ENCODE measurements at places on chromosomes 4 and X.

- DNase-seq, result no peak
Observed at GRCh38 chrX:101108284-101108683, 10.3 kb downstream of the CENPI start.

DNA sequence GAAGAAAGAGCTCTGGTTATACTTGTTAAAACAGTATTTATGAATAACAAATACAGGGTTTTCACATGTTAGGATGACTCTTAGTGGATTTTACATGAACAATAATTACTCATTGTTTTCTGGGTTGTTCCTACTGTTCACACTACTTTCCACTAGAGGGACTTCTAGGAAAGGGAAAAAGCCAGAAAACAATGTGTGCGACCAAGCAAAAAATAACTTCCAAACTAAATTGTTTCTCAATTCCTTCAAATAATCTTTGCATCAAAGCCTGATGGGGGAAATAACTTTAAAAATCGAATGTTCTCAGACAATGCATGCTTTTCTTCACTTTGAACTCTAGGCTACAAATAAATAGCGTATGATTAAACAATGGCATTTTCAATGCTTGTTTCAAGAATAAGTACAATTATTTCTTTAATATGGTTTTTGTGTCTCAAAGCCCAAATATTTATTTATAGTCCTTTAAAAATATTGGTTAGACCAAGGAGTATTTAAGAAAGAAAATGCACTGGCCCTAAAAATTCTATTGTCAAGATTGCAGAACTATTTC lies 72.1 kb upstream of the ETNPPL start:
- DNase-seq, result peak; percentile 34

- no peak for DNase-seq
Observed at GRCh38 chrX:129797251-129797906, 17.6 kb downstream of the SASH3 start.

DNA sequence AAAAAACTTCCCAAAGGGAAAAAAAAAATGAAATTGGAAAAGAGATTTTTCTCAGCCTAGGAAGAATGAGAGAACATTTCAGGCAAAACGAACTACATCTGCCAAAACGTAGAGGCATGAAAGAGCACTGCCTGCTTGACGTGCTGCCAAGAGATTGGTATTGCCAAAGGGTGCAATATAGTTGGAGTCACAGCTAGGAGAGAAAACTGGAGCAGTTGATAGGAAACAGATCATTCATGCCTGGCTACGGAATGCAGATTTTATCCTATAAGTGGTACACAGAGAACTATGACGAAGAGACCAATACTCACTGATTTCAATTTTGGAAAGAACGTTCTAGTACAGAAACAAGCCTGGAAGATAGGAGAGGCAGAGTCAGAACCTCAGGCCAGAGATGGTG lies 68.4 kb upstream of the IQCM start:
- no peak for DNase-seq

DNA sequence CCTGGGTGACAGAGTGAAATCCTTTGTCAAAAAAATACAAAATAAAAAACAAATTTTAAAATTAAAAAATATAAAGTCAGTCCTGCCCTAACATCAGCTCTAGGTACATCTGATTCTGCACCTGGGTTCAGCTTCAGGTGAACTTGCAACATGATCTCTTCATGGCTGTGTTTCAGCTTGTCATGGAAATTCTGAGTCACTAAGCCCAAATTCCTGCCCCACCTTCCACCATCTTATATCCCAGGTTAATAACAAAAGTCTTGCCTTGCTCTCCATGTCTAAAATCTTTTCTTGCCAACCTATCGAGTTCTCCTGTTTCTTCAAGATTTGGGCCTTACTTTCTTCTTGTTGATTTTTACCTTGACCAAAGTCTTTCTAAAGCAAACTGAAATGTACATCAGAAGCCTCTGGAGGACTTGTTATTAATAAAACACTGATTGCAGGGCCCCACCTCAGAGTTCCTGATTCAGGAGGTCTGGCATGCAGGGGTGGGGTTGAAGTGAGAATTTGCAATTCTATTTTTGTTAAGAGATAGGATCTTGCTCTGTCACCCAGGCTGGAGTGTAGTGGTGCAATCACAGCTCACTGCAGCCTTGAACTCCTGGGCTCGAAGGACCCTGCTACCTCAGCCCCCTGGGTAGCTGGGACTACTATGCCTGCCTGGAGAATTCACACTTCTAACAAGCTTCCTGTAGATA lies 125.8 kb upstream of the VCX3A start:
- no peak for DNase-seq
